ENCODE measurements at places on chromosomes 2 and 18. TPM values are rescaled to one million over a fixed set of nuclear protein-coding genes. Genes with fewer than 3 reads are reported as not detected.

DNA sequence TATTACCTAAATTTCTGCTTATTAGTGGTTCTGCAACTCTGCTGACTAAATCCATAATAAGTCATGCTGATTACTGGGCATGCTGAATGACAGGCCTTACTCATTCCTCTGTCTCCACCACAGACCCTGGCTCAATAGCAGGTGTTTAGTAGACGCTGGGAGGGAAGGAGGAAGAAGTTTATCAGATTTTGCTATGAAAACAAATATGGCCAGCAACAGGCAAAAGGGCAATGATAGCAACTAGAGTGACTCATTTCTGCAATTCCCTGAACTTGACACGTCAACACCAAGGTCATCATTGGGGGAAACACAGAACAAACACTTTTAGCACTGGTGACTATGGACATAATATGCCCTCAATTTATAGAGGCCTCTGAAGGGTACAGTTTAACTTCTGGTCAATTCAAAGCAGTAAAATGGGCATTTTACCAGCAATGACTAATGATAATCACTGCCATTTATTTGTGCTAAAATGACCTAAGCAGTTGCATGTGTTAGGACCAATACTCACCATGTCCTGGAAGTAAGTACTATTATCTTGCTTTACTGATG is 35.2 kb downstream of the TMEM163 start:
- H3K4me3 ChIP-seq: no peak overlapping the region
- no peaks in the 10 kb centered on the region for H3K27me3 ChIP-seq
- H3K36me3 ChIP-seq: no peaks in the 10 kb centered on the region
- no peak for DNase-seq
- H3K27ac ChIP-seq: no peak overlapping the region

- H3K4me3 ChIP-seq: no peak overlapping the region
- no peaks in the 10 kb centered on the region for H3K36me3 ChIP-seq
- DNase-seq: peak; percentile 27
- H3K27ac ChIP-seq: no peak overlapping the region
- H3K27me3 ChIP-seq: no peaks in the 10 kb centered on the region
- H3K4me1 ChIP-seq: no peaks in the 10 kb centered on the region
These were observed 188.2 kb upstream of the XIRP2 start for GRCh38 chr2:166700079-166700478.

DNA sequence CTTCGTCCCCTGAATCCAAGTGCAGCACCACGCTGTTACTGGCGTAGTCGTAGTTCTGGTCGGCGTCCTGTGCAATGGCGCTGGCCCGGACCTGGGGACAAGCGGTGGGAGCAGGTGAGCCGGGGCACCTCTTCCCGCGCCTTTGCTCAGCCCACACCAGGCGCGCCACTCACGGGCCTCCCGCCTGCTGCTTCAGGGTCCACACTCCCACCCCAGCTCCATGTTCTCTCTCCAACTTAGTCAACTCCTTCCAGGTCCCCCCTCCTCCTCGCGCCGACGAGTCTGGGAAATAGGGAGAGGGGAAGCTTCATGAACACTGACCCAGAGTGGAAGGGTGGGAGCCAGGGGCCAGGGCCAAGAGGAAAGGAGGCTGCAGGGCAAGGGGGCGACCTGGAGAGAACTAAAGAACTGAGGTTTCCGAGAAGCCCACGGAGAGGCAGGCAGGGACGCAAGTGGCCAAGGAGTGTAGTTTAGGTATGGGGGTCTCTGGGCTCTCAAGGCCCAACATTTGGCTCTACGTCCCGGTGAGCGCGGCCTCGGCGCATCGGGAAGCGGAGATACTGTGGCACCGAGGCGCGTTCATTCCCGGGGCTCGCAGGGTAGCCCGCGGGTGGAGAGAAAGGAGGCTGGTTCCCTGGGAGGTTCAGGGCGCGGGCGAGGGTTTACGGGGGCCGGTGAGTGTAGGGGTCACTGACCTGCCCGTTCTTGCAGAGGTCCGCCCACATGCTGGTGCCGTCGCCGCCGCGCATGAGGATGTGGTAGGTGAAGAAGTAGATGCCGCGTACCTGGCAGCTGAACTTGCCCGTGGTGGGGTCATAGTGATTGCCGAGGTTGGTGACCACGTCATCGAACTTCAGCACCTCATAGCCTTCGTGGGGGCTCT is 1.4 kb downstream of the C1QL2 start:
- no peak for DNase-seq
- H3K36me3 ChIP-seq: no peaks in the 10 kb centered on the region
- no peak overlapping the region for H3K4me3 ChIP-seq
- H3K4me1 ChIP-seq: no peaks in the 10 kb centered on the region
- H3K27me3 ChIP-seq: peaks cover 45% of the 10 kb centered on the region

DNA sequence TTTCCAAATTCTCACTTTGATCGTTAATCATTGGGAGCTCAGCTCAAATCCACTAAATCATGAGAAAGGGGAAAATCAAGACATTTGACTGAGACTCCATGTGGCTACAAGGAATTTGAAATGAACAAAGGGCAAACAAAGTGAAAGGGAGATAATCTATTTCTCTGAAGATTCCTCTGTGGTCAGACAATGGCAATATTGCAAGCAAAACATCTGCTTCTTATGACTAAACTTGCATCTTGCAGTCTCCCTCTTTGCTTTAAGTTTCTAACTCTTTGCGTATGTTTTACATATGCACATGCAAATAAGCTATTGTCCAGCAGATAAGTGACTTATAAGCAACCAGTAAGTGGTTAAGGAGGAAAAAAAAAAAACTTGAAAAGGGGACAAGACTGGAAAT is 299.1 kb upstream of the NXPH2 start:
- no peak for DNase-seq
- no peaks in the 10 kb centered on the region for H3K36me3 ChIP-seq

DNA sequence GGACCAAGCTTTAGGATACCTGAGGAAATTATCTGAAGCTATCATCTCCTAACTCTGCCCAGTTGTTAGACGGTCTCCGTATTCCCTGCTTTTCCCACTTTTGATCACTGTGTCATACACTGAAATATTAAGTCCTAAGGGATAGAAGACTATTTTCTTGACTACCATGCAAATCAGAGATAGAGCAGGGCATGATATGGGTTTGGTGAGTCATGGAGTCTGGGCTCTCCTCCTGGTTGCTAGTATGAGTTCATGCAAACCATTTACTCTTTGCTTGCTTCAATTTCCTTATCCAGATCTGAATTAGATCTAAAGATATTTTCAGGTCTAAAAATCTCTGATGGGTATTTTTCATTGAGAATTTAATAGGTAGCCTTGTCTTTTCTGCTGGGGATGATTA is 55.0 kb downstream of the EHBP1 start:
- no peaks in the 10 kb centered on the region for H3K36me3 ChIP-seq
- H3K27ac ChIP-seq: no peak overlapping the region
- no peaks in the 10 kb centered on the region for H3K27me3 ChIP-seq

Gene ITSN2
- 16.4 TPM for total RNA-seq

Gene ASB18
- total RNA-seq: not detected

GRCh38 chr2:182080493-182080892 is 94.8 kb downstream of the PPP1R1C start:
- DNase-seq: no peak
- H3K27ac ChIP-seq: no peak overlapping the region
- H3K4me1 ChIP-seq: peaks cover 7% of the 10 kb centered on the region
- no peaks in the 10 kb centered on the region for H3K36me3 ChIP-seq

DNA sequence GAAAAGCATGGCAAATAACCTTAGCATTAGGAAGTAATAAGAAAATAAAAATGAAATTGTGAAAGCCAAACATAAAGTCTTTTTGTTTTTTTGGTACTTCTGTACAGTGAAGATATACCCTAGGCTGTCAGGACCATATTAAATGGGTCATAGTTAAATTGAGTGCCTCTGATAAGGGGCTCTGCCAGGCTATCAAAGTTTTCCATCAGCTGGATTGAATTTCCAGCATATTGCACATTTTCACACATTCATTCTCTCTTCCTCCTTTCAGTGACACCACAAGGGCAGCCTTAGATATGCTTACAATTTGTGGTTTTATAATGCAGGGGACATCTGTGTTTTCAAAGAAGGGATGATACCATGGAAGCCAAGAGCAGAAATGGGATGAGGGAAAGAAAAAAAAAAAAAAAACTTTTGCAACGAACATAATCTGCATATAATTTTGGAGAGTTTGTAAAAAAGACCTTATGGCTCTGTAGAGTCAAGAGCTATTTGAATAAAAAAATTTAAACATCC is 109.3 kb upstream of the LYPD1 start:
- H3K27ac ChIP-seq: no peak overlapping the region
- H3K4me3 ChIP-seq: no peak overlapping the region
- H3K4me1 ChIP-seq: no peaks in the 10 kb centered on the region
- no peaks in the 10 kb centered on the region for H3K27me3 ChIP-seq

Gene SCN9A
- total RNA-seq: 4.2 TPM

- no peak overlapping the region for H3K4me3 ChIP-seq
- no peak overlapping the region for H3K27ac ChIP-seq
- no peaks in the 10 kb centered on the region for H3K36me3 ChIP-seq
- DNase-seq: no peak
These were observed 112.8 kb downstream of the PHLPP1 start for GRCh38 chr18:62828091-62828640.

- no peaks in the 10 kb centered on the region for H3K36me3 ChIP-seq
- no peaks in the 10 kb centered on the region for H3K27me3 ChIP-seq
- no peak overlapping the region for H3K4me3 ChIP-seq
- no peak overlapping the region for H3K27ac ChIP-seq
- H3K4me1 ChIP-seq: no peaks in the 10 kb centered on the region
- DNase-seq: no peak
These were observed 99.8 kb downstream of the DIS3L2 start for GRCh38 chr2:232061265-232061664.

- no peak for DNase-seq
- no peak overlapping the region for H3K4me3 ChIP-seq
- no peak overlapping the region for H3K27ac ChIP-seq
- H3K27me3 ChIP-seq: no peaks in the 10 kb centered on the region
These were observed 14.5 kb downstream of the SDC1 start for GRCh38 chr2:20210462-20210861.

Gene DYSF
- 0.04 TPM for total RNA-seq

Gene KCMF1
- total RNA-seq: 108 TPM

- H3K27ac ChIP-seq: peak overlapping the region; percentile 88
- H3K27me3 ChIP-seq: no peaks in the 10 kb centered on the region
- DNase-seq: no peak
- H3K36me3 ChIP-seq: no peaks in the 10 kb centered on the region
- no peak overlapping the region for H3K4me3 ChIP-seq
These were observed 144.3 kb downstream of the VAPA start for GRCh38 chr18:10057894-10058791.

- DNase-seq: no peak
- no peak overlapping the region for H3K27ac ChIP-seq
- H3K36me3 ChIP-seq: no peaks in the 10 kb centered on the region
- H3K4me1 ChIP-seq: no peaks in the 10 kb centered on the region
- H3K4me3 ChIP-seq: no peak overlapping the region
These were observed 481.4 kb downstream of the CDH2 start for GRCh38 chr18:27695503-27695902.

DNA sequence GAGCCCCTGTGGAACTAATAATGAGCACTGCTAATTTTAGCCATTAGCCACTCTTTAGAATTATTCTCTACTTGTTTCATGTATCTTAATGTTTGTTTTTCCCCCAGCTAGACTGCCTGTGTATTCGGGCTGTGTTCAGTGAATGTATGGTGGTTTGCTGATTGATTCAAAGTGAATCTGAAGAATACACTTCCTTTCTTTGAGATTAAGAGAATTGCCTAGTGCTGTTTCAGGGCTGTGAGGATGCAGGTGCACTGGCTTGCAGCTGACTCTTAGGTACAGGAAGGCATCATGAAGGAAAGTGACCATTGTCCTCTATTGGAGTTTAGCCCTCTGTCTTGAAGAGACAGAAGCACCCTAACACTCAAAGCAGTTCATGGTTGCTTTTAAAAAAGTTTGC is 138.7 kb downstream of the CERS6 start:
- no peak overlapping the region for H3K27ac ChIP-seq
- H3K27me3 ChIP-seq: no peaks in the 10 kb centered on the region
- no peaks in the 10 kb centered on the region for H3K36me3 ChIP-seq

GRCh38 chr2:177484180-177484795 is 91.7 kb downstream of the AGPS start:
- no peaks in the 10 kb centered on the region for H3K36me3 ChIP-seq
- DNase-seq: no peak
- no peak overlapping the region for H3K4me3 ChIP-seq
- H3K27ac ChIP-seq: no peak overlapping the region
- peaks cover 24% of the 10 kb centered on the region for H3K4me1 ChIP-seq

DNA sequence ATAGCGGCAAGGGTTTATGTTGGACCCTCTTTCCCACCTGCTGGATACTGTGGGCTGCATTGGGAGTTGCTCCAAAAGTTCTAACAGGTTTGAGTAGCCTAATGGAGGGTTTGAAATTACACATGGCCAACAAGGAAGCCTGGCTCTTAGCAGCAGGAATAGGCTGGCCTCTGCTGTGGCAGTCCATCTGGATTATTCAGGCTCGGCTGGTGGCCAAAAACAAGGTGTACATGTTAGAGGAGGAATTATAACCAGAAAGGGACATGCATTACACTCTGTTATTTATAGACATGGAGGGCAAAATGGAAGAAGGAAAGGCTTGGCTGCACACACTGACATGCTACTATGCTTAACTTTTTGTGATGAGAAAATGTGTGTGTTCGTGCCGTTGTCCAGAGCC is 61.1 kb upstream of the NRXN1 start:
- no peak for DNase-seq
- no peak overlapping the region for H3K4me3 ChIP-seq
- no peaks in the 10 kb centered on the region for H3K36me3 ChIP-seq
- H3K27ac ChIP-seq: no peak overlapping the region
- no peaks in the 10 kb centered on the region for H3K4me1 ChIP-seq
- peaks cover 17% of the 10 kb centered on the region for H3K27me3 ChIP-seq

Gene CRACDL
- not detected for total RNA-seq

- H3K4me1 ChIP-seq: no peaks in the 10 kb centered on the region
- DNase-seq: no peak
- peaks cover under 1% of the 10 kb centered on the region for H3K27me3 ChIP-seq
- no peak overlapping the region for H3K4me3 ChIP-seq
- no peak overlapping the region for H3K27ac ChIP-seq
- H3K36me3 ChIP-seq: no peaks in the 10 kb centered on the region
These were observed 269.0 kb downstream of the CDCA7 start for GRCh38 chr2:173623438-173624319.

DNA sequence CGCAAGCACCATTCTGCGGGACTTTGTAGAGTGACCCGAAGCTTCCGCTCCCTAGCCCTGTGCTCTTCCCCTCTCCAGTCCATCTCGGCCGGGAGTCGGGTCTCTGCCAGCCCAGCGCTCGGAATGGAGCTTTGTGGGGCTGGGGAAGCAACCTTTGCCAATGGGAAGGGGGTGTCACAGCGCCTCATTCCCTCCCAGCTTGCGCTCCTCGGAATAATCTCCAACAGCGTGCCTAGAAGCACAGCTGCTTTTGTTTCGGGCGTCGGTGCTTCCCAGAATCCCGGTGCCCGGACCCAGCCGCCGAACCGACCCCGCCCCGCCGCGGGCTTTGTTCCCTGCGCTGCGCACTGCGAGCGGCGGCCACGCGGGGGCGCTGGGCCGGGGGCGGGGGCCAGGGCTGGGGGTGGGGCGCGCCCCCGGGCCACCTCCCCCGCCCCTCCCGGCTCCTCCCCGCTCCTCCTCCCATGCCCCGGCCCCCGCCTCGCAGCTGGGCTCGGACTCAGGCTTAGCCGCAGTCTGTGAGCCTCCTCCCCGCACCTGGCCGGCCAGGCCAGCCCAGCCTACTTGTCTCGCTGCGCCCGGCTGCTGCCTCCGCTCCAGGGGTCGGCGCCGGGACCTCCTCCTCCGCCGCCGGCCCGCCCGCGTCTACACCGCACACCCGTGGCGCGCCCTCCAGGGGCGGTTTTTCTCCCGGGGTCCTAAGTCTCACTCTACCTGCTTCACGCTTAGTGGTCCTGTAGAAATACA is 77.7 kb upstream of the SMAD2 start:
- no peaks in the 10 kb centered on the region for H3K36me3 ChIP-seq
- H3K4me1 ChIP-seq: no peaks in the 10 kb centered on the region

GRCh38 chr2:201432038-201432620 is 19.1 kb downstream of the TRAK2 start:
- DNase-seq: peak; percentile 89
- peaks cover 51% of the 10 kb centered on the region for H3K4me1 ChIP-seq
- H3K4me3 ChIP-seq: no peak overlapping the region
- H3K27ac ChIP-seq: peak overlapping the region; percentile 87
- H3K36me3 ChIP-seq: no peaks in the 10 kb centered on the region
- no peaks in the 10 kb centered on the region for H3K27me3 ChIP-seq

Data from A673 (cell line).